ENCODE measurements at places on chromosomes 6 and 20.

GRCh38 chr6:117280922-117281321, 15.6 kb downstream of the VGLL2 start:
- no peak for DNase-seq

DNA sequence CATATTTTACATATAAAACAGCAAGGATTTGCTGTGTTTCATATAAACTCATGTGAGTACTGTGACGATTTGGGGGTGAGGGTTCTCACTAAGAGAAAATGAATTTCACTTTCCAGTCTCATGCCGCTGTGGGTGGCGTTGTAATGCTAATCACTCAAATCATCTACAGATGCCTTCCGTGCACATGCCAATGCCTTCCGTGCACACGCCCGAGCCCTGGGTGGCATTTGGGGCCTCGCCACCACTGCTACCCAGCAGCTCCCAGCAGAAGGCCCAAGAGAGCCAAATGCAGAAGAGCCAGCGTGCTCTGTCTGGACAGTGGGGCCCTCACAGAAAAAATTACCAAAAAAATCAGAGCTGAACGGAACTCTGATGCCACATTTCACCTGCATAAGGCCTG, 53.7 kb downstream of the WDR27 start:
- no peak for DNase-seq

DNA sequence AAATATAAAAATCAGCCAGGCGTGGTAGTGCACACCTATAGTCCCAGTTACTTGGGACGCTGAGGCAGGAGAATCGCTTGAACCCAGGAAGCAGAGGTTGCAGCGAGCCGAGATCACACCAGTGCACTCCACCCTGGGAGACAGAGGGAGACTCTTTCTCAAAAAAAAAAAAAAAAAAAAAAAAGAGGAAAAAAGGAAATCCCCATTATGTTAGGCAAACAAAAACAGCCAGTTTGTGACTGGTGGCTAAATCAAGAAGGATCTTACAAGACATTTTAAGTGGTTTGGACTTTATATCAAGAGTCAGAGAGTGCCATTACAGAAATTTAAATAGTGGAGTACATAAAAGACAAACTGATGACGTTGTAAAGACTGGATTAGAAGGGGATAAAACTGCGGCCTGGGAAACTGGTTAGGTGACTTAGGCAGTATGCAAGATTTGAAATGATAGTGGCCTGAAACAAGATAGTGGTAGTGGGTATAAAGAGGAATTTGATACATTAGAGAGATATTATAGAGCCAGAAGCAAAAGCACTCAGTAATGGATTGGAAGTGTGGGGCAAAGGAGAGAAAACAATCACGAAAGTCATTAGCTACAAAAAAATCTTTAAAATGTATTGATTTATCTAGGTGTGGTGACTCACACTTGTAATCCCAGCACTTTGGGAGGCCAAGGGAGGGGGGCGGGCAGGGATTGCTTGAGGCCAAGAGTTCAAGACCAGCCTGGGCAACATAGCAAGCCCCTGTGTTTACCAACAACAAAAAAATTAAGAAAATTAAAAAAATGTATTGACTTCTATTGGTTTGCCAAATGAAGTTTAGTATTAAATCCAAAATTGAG, 1.7 kb upstream of the MYO6 start:
- no peak for DNase-seq

DNA sequence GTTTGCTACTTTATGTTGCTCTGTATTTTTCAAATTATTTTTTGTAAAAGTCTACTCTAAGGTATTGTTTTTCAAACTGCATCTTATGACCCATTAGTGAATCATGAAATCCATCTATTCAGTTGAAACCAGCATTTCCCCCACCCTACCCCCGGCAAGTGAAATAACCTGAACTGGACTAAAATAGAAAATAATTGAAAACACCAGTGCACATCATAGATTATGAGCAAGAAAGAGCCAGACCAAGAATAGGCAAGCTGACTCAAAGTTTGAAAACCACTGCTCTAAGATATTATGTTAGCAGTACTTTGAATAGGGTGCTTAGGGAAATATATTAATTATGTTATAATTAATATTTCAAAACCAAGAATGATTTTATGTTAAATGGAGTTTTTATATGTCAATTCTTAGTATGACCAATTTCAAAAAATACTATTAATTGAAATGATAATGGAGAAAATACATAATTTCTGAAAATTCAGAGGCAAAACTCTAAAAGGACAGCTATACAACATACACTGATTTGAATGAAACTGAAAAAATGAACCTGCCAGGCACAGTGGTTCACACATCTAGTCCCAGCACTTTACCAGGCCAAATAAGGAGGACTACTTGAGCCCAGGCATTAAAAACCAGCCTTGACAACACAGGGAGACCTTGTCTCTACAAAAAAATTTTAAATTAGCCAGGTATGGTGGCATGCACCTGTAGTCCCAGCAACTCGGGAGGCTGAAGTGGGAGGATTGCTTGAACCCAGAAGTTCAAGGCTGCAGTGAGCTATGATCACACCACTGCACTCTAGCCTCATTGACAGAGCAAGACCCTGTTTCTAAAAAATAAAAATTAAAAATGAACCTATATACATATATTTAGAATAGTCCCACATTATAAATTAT, 112.0 kb downstream of the CDK19 start:
- no peak for DNase-seq

DNA sequence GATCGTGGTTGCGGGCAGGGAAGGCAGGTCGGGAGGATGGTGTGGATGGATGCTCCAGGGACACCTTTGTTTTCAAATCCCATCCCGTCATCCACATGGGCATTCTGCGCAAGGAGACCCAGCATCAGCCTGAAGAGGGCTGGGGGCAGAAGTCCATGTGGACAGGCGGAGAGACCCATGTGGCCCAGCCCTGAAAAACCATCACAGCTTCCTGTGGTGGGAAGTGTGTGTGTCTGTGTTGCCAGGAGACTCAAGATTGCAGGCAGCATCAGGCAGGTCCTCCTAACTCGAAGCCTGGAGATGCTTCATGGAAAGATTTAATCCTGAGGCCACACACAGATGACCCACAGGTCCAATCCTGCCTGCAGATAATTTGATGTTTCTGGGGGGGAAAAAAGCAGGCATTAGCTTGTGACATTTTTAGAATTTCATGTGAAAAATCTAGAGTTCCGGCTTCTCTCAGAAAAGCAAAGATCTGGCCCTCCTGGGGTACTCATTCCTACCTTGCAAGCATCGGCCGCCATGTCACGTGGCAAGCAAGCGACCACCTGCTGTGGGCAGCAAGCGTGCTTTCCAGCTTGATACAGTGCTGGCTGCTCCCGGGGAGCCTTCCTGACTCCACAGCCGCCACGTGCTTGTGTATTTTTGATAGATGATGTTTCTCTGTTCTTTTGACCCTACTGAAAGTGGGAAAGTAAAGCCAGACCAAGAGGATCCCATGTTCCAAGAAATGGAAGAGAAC, 25.8 kb downstream of the BCAS4 start:
- no peak for DNase-seq
